ENCODE measurements at places on chromosomes 12 and 14. TPM values are rescaled to one million over a fixed set of nuclear protein-coding genes. Genes with fewer than 3 reads are reported as not detected.
A peak's percentile ranks its signal among the peaks of the same experiment; 100 is the strongest.

CCDC175 gene
- total RNA-seq, result not detected

VDR gene
- total RNA-seq, result 0.90 TPM

ZNF385A gene
- 2.1 TPM for total RNA-seq

KRT6C gene
- total RNA-seq, result not detected

TSPAN19 gene
- not detected for total RNA-seq

RASSF8 gene
- 0.31 TPM for total RNA-seq

DNA sequence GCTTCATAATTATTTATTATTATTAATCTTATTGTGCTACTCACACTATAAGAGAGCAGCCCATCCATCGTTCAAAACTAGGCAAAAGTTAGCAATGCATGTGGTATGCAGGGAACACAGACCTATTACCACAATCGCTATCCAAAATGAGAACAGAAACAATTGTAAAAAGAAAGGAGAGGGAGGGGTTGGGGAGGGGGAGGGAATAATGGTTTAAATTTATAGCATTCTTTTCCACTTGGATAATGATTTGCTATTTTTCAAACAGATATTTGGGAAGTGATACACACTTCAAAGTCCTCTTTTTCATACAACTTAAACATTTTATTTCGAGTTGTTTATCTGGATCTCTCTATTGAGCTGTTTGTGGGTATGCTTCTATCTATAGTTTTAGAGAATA, 248.6 kb upstream of the SOX5 start:
- DNase-seq, result no peak

DNA sequence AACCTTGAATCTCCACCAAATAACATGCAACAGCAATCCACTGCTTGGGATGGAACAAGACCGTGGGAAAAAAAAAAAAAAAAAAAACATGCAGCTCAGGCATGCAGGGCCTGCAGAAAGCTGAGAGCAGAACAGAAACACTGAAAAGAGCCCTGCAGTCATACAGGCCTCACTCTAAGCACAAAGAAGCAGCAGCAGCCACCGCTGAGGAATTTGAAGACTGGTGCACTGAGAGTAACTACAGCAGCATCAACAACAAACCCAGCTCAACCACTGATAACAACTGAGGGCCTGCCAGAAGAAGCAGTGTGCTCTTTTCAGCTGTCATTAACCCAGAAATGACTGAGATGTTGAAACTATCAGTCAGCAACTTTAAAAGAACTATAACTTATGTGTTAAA, 354.7 kb upstream of the TMTC1 start:
- no peak for DNase-seq

- DNase-seq, result no peak
These were observed 782 bp upstream of the PIWIL1 start for GRCh38 chr12:130336723-130337487.

GRCh38 chr12:59637692-59638070, 41.9 kb downstream of the SLC16A7 start:
- DNase-seq, result no peak

DNA sequence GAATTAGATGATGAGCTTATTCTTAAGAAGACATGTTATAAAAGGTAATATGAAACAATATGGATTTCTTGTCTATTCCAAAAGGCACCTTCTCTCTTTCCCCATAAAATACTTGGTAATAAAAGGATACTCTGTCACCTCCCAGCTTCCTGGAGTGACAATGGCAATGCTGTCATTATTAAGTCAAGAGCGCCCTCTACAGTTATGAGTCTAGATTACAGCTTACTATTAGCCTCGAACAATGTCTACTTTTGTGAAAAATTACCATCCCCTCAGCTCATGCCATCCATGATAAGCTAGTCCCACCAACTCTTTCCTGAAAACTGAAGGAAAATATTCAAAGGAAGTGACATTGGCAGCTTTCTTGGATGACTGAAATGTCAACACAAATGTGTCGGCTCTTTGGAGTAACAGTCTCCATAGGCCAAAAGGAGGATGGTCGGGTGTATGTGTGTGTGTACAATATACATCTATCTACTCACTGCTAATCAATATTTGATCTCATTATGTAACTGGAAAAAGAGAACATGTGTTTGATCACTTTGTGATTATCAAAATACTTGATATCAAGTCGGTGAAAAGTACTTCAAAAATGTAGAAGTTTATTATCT, 48.7 kb upstream of the CDKN3 start:
- peak; percentile 13 for DNase-seq

DNA sequence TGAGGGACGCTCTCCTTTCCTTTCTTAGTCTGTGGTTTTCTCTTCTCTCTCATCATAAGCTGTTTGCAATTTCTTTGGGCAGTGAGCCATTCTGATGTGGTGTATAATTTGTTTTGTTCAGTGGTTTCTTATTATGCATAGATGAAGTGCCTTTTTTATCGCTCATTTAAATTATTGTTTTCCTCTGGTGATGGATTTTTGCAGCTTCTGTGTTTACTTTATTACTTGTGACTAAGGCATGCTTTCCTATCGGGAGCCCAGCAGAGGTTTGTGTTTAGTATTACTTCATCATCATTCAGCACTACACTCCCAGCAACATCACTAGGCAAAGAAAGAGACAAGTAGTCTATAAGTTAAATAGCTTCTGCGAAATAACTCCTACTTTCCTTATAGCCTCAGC, 586.6 kb upstream of the NOVA1 start:
- DNase-seq, result no peak

GRCh38 chr12:5960783-5961182, 15.7 kb upstream of the ANO2 start:
- no peak for DNase-seq

DNA sequence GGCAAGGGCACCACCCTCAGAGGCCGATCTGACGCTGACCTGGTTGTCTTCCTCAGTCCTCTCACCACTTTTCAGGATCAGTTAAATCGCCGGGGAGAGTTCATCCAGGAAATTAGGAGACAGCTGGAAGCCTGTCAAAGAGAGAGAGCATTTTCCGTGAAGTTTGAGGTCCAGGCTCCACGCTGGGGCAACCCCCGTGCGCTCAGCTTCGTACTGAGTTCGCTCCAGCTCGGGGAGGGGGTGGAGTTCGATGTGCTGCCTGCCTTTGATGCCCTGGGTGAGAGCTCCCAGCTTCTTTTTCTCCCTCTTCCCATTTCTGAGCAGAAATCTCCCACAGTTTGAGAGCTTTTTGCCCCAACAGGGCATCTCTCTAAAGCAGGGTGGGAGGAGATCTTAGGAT, 1.8 kb downstream of the OAS1 start:
- no peak for DNase-seq

DNA sequence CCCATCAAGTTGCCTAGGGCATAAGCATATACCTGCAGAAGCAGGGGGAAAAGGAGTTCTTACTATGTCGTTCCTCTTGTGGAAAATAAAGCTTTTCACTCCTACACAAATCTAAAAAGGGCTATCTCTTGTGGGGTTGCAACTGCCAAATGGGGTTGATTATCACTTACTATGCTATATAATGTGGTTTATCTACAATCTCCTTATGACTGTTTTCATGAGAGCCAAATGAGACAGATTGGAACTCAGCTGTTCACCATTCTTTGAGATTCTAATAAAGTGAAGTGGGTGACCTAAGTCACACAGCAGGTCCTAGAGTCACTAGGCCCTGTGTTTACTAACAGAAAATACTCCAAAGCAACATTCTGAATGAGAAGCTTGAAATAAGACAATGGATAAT, 47.7 kb downstream of the CIT start:
- DNase-seq, result no peak

GRCh38 chr14:55720796-55721195, 140.8 kb downstream of the KTN1 start:
- no peak for DNase-seq

All from CD8-positive, alpha-beta T cell (primary cell).